ENCODE measurements at places on chromosomes 4 and X.

DNA sequence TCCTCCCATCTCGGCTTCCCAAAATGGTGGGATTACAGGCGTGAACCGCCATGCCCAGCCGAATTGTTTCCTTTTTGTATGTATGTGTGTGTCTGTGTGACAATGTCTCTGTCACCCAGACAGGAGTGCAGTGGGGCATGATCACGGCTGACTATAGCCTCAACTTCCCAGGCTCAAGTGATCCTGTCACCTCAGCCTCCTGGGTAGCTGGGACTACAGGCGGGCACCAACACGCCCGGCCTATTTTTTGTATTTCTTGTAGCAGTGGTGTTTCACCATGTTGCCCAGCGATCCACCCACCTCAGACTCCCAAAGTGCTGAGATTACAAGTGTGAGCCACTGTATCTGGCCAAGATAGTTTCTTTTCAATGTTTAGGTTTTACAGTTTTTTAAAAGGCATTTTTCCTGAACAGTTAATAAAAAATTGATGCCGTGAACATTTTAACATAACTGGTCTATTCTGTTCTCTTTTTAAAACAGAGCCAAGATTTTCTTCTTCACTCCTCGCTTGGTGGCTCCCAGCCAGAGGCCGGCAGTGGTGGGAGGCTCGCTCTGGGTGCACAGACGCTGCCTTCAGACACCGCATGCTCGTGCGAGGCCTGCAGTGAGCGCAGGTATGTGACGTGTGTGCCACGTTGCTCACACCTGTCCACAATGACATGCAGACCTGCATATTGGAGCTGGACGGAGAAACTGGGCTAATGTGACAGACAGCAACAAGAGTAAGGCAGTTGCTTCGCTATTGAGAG, 88.5 kb downstream of the FAM193A start:
- no peak for DNase-seq

DNA sequence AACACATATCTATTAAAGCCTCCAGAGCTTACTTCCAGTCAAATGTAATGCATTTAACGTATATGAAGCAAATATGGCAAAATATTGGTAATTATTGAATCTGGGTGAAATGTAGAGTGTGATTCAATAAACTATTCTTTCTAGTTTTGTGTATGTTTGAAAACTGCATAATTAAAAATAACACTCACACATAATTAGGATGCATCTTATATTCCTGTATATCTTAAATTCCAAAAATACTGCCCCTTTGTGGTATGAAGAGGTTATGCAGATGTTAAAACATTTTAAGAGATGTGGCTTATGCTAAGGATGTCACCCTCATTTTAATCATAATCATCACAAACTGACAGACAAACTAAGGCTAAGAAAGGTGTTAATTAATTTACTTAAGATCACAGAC, 182.9 kb downstream of the COX18 start:
- DNase-seq: no peak

DNA sequence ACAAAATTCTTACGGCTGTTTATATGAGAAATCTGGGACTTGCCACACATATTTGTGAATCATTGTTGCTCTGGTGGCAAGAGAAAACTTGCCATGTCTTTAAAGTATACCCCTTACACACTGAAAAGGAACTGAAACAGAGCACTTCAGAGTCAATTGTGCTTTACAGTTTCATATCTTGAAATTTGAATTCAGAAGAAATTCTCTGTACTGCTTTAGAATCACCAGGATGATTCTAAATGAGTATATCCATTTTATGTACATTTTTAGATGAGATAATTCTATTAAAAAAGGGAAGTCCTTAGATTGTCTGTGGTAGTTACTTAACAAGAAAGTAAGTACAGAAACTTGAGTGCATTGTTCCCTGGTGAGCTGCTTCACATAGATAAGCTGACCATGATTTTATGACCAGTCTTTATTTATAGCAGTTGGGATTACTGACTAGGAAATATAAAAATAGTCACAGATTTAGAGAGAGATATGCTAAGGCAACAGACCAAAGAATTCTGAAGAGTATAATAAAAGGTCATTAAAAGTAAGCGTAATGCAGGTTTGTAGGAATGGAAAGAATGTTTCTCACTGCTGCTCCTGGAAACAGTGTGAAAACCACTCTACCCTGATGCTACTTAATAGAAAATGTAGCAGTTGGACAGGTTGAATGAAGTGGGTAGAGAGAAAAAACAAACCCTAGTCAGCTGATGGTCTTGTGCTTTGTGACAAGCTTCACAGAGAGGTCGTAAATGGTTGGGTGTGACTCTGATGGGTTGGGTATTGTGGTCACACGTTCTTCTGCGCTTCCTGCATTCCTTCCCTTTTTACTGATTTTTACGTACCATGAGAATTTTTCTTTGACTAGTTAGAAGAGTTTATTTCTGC, 41.0 kb downstream of the FNIP2 start:
- DNase-seq: no peak

- no peak for DNase-seq
These were observed 332.4 kb downstream of the BCOR start for GRCh38 chrX:39765327-39765726.

GRCh38 chrX:19628011-19628575, 112.8 kb upstream of the MAP3K15 start:
- DNase-seq: no peak

- DNase-seq: no peak
These were observed 20.9 kb upstream of the PLAC1 start for GRCh38 chrX:134679221-134679620.

DNA sequence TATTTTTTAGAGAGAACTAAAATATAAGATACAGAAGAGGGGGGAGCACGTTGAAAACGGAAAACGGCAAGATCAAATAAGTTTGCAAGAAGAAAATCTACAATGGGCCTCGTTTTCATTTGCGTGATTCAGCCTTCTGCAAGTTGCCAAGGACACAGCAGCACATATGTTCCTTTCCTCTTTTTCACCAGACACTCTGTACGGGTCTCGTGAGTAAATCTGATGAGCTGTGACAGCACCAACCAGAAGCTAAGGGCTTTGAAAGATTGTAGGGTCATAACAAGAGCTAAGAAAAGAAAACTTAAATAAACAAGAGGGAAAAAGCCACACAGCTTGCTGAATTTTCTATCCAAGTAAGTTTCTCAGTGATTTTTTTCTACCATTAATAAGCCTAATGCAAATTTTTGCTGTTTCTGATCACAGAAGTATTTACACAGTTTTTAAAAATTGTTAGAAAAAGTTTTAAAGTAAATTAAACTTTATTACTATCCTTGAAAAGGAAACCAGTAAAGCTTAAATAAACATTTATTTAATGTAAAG, 63.4 kb downstream of the SCML2 start:
- no peak for DNase-seq

DNA sequence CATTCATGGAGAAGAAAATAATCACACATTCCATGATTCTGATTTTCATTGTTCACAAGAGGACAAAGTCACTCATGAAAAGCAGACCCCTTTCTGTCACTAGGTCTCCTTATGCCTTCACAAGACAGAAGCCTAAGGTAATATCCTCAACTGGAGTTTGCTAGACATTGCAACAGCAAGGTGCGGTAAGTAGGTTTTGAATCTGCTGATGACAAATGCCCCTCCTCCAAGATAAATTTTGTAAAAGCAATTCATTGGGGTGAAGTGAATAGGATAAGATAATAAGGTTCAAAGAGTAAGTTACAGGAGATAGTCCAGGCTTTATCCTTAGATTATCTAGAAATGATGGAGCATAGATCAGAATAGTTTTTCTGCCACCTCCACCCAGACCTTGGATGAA, 16.1 kb upstream of the CYP2U1 start:
- no peak for DNase-seq

DNA sequence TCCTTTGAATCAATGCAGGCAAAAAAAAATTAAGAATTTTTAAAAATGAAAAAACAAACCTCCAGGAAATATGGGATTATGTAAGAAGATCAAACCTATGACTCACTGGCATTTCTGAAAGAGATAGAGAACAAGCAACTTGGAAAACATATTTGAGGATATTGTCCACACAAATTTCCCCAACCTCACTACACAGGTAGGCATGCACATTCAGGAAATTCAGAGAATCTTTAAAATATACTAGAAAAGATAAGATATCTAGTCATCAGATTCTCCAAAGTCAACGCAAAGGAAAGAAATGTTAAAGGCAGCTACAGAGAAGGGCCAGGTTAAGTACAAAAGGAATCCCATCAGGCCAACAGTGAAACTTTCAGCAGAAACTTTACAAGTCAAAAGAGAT, 85.6 kb downstream of the ANTXR2 start:
- DNase-seq: no peak

- no peak for DNase-seq
These were observed 154.9 kb upstream of the TECRL start for GRCh38 chr4:64564126-64564525.

DNA sequence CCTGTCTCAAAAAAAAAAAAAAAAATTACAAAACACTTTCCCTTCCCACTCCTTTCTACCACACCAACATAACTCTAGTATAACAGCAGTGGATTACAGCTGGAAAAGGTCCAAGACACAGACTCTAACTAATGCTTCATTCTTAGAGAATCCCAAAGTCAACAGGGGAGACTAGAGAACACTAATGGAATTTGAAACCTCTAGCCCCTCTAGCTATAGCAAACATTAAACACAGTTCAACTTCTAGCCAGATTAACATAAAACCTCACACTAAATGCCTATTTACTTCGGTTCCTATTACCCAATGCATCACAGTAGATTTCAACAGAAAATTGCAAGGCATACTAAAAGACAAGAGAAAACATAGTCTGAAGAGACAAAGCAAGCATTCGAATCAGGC, 10.5 kb upstream of the DHX15 start:
- DNase-seq: no peak

- no peak for DNase-seq
These were observed 63.0 kb upstream of the HHIP start for GRCh38 chr4:144582975-144583374.

GRCh38 chr4:4914965-4915845, 55.7 kb downstream of the MSX1 start:
- no peak for DNase-seq

- DNase-seq: no peak
These were observed 54.7 kb downstream of the CNGA2 start for GRCh38 chrX:151789179-151789800.

DNA sequence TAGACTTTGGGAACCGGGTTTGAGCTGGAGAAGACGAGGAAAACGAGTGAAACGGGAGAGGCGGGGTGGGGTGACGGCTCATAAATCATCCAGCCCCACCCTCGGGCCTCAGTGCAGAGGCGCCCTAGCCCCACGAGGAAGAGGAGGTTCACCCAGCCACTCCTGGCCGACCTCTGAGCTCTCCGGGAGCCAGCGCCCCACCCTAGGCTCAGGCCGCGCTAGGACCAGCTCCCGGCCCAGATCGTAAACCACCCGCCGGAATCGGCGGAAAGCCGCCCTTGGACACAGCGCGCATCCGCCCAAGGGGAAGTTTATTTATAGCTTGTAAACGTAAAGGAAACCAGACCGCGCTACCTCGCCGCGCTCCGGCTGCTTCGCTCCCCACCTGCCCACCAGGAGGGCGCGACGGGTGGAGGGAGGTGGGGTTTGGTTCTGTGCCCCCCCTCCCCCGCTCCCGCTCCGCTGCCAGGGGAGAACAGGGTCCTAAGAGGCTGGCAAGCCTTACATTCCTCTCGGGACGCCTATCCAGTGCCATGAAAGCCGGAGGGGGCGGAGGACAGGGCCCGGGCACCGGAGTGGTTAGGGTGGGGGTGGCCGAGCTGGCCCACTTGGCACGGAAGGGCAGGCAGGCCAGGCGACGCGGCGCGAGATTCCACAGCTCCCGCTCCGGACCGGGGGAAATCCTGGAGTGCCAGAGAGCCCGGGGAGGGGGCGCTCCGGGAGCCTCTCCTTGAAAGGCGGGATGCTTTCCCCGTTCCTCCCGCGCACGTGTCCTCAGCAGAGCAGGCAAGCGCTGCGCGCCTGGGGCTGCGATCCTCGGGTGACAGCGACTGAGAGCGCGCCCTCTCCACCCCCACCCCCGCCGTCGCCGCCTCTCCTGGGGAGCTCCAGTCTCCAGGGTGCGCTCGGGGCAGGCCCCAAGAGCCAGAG, 84.2 kb downstream of the BCOR start:
- DNase-seq: peak; percentile 53

DNA sequence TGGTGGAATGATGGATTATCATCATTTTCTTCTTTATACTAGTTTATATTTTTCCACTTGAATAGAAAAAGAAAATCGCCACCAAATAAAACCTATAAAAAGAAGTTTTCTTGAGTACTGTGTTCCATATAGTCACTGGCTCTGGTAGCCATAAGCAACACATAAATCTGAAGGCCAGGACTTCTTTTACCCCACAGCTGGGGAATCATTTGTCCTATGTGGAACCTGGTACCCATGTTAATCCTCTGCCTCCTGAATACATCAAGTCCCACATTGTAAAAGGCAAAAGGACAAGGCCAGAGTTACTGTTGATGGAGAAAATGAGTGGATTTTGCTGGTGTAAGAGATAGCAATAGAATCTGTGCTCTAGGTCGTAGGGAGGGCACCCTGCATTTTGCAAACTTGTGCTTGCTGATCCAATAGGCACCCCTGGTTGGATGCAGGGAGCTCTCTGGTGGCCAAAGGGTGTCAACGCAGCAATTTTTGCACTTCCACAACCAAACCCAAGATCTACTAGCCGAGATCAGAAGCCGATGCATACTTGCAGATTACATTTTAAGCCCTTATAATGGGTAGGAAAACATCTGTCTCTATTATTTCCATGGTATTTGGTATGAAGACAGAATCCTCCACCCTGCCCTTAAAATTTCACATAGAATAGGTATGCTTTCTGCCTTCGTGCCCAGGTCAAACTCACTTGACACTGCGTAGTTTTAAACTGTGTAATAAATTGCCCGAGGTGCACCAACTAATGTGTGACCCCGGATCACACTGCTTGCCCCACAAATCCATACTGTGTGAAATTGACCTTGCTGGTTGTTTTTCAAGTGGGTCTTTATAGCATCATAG, 146.2 kb upstream of the SCML1 start:
- DNase-seq: peak; percentile 31

DNA sequence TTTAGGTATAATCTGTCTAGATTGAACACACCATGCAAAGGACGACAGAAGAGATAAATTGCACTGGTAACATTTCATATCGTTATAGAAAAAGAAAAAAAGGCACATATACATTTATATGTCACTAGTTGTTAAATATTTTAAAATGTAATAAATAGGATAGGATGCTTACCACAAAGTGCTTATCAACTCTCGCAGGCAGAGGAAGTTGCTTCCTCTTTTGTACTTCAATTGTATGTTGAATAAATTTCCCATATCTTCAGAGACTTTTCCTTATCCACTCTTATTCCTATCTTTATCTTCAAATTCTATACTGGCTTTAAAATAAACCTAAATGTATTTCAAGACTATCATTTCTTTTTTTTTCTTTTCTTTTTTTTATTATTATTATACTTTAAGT, 163.3 kb upstream of the SPOCK3 start:
- no peak for DNase-seq

DNA sequence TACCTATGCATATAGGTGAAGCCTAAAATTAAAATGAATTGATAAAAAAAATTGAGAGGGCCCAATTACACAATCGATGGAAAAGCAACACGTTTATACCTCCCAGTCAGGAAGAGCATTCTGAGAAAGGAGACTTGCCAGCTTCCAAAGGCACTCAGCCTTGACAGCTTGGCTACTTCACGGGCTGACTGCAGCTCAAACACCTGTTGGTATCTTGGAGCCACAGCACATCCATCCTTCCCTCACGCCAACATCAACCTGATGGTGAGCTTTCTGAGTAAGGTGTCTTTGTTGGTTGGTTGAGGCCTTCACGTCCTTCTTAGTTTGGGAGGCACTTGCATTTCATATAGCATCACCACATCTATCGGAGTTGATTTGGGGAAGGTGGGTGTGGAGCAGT, 598.9 kb upstream of the DIPK2B start:
- DNase-seq: no peak

GRCh38 chr4:99252746-99253145, 33.7 kb upstream of the ADH6 start:
- no peak for DNase-seq

- no peak for DNase-seq
These were observed 49.2 kb downstream of the VSIG4 start for GRCh38 chrX:65990702-65991101.
